ENCODE measurements at places on chromosomes 4 and X.

DNA sequence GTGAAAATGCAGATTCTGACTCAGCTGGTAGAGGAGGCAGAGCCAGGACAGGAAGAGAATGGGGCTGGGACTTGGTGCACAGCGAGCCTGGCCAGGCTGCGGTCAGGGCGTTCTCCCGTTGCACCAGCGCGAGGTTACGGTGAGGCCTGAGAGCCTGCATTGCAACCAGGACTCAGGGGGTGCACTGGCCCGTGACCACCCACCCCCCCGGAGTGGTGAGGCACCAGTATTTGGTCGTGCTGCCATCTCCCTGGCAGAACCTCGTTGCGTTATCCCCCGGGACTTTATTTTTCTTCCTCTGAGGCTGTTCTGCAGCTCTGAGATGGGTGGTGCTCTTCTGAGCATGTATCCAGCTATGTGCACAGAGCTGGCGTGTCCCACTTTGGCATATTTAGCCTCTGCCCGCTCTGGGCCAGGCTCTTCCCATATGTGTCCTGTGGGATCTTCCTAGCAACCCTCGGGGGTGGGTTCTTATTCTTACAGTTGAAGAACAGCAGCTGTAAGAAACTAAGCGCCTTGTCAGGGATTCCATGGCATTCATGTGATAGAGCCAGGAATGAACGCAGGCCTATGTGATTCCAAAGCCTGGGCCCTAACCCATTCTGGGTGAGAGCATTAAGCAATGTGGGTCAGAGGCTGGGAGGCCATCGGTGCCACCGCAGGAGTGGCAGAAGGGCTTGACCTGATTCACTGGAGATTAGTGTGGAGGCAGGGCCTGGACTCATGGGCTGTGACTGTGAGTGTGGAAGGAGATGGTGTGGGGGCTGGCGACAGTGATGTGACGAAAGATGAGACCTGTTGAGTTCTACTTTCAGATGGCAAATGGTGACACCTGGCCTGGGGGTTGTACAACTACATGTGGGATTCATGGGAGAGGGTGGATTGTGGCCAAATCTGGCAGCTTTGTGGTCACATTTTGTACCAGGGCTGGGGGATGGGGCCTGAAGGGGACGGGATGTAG, 3.1 kb downstream of the TADA2B start:
- DNase-seq: no peak

GRCh38 chr4:73715659-73716058, 24.7 kb upstream of the CXCL8 start:
- no peak for DNase-seq

GRCh38 chr4:76641351-76641750, 206.3 kb downstream of the SHROOM3 start:
- no peak for DNase-seq

DNA sequence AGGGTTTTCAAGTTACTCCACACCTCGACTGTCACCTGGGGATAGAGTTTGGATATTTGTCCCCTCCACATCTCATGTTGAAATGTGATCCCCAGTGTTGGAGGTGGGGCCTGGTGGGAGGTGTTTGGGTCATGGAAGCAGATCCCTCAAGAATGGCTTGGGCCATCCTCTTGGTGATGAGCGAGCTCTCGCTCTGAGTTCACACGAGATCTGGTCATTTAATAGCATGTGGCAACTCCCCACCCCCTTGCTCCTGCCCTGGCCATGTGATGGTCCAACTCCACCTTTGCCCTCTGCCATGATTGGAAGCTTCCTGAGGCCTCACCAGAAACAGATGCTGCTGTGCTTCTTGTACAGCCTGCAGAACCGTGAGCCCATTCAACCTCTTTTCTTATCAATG, 8.3 kb downstream of the CTAG1A start:
- no peak for DNase-seq

- DNase-seq: no peak
Observed at GRCh38 chr4:174494726-174495125, 27.6 kb downstream of the HPGD start.

DNA sequence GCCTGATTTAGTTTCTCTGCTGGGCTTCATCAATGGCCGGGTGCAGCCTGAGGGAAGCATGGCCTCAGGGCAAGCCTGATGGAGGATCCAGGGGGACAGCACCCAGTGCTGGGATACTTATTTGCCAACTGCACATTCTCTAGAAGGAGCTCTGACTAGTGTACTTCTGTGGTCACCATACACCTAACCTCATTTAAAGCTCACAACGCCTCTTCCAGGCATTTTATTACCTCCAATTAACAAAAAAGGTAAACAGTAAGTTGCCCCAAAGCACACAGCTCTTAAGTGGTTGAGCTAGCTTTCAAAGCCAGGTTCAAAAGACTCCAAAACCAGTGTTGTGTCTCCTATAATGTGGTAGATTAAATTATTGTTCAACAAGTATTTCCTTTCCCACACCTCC, 26.8 kb upstream of the ATXN3L start:
- no peak for DNase-seq
